ENCODE measurements at places on chromosomes 3 and 15. TPM values are rescaled to one million over a fixed set of nuclear protein-coding genes. Genes with fewer than 3 reads are reported as not detected.

Gene TBL1XR1
- total RNA-seq = 61.8 TPM

Gene AVEN
- 14.9 TPM for total RNA-seq

Gene MYLK
- 32.0 TPM for total RNA-seq

Gene ARHGEF26
- 82.8 TPM for total RNA-seq

Gene PLA2G4D
- total RNA-seq = not detected

Gene MME
- total RNA-seq = 110 TPM

Gene ZCWPW2
- 0.90 TPM for total RNA-seq

Gene GOLGA8J
- total RNA-seq = not detected

Data from tibial nerve (tissue), 4 donors.